ENCODE measurements at places on chromosomes 5 and 9.

GRCh38 chr5:90475436-90475980, 844 bp downstream of the POLR3G start:
- no peak for DNase-seq
- H3K27me3 ChIP-seq, result no peaks in the 10 kb centered on the region
- H3K4me3 ChIP-seq, result no peak overlapping the region
- peaks cover 20% of the 10 kb centered on the region for H3K4me1 ChIP-seq
- H3K36me3 ChIP-seq, result no peaks in the 10 kb centered on the region
- no peak overlapping the region for H3K27ac ChIP-seq

- DNase-seq, result no peak
- no peaks in the 10 kb centered on the region for H3K4me1 ChIP-seq
- H3K27ac ChIP-seq, result no peak overlapping the region
Measured at GRCh38 chr9:18159254-18159653, 314.7 kb upstream of the ADAMTSL1 start.

- DNase-seq, result no peak
- H3K27ac ChIP-seq, result no peak overlapping the region
- no peaks in the 10 kb centered on the region for H3K27me3 ChIP-seq
- H3K4me1 ChIP-seq, result no peaks in the 10 kb centered on the region
Measured at GRCh38 chr9:36690412-36691168, 117.9 kb downstream of the MELK start.

- no peak overlapping the region for H3K27ac ChIP-seq
- no peaks in the 10 kb centered on the region for H3K27me3 ChIP-seq
- no peaks in the 10 kb centered on the region for H3K36me3 ChIP-seq
- no peaks in the 10 kb centered on the region for H3K4me1 ChIP-seq
- no peak overlapping the region for H3K4me3 ChIP-seq
Measured at GRCh38 chr5:148711961-148712360, 57.6 kb upstream of the HTR4 start.

DNA sequence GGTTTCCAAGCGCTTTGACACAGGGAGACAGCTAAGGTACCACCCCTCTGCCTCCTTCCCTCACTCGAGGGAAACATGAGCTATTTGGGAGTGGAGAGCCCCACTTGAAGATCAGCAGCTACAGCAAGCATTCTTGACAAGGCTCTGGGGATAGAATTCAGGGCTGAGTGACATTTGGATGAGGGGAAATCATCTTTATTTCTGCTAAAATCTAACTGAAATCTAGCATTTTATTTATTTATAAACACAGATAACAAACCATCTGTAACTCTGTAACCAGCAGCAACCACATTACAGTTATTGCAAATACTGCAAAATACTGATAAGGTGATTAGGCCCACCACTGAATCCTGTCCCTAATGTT, 22.4 kb downstream of the RNF130 start:
- H3K27ac ChIP-seq, result no peak overlapping the region
- peak; percentile 67 for DNase-seq
- H3K4me1 ChIP-seq, result peaks cover 27% of the 10 kb centered on the region
- H3K4me3 ChIP-seq, result no peak overlapping the region
- no peaks in the 10 kb centered on the region for H3K36me3 ChIP-seq
- H3K27me3 ChIP-seq, result no peaks in the 10 kb centered on the region
